ENCODE measurements at places on chromosomes 11 and 22.

GRCh38 chr11:78429209-78429608, 11.6 kb upstream of the GAB2 start:
- no peak for DNase-seq

GRCh38 chr11:122637541-122637940, 18.0 kb upstream of the UBASH3B start:
- DNase-seq: no peak

- DNase-seq: peak; percentile 91
These were observed 8.6 kb downstream of the C11orf91 start for GRCh38 chr11:33692013-33692504.

GRCh38 chr11:125797641-125798040, 9.7 kb downstream of the PATE3 start:
- DNase-seq: no peak

DNA sequence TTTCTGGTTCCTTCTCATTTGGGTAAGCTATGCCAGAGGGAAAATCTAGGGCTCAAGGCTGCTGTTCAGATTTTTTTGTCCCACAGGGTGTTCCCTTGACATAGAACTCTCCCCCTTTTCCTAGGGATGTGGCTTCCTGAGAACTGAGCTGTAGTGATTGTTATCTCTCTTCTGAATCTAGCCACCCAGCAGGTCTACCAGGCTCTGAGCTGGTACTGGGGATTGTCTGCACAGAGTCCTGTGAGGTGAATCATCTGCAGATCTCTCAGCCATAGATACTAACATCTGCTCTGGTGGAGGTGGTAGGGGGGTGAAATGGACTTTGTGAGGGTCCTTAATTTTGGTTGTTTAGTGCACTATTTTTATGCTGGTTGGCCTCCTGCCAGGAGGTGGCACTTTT, 167.3 kb upstream of the PGR start:
- DNase-seq: no peak

GRCh38 chr11:102868339-102868738, 6.4 kb downstream of the MMP12 start:
- DNase-seq: no peak

- DNase-seq: no peak
These were observed 24.9 kb downstream of the BMAL1 start for GRCh38 chr11:13302420-13302958.

DNA sequence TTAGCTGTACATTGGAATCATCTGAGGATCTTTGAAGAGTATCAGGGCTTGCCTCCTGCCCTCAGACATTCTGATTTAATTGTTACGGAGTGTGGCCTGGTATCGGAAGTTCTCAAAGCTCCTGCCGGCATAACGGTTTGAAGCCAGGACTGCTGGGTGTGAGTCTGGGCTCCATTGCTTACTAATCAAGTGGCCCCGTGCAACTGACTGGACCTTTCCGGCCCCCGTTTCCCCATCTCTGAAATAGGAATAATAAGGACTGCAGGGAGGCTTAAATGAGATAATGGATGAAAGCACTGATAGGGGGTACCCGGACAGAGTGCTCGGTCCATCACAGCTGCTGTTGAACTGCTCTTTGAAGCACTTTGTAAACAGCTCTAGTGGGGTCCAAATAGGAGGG, 1.7 kb downstream of the PLEKHB1 start:
- DNase-seq: no peak

DNA sequence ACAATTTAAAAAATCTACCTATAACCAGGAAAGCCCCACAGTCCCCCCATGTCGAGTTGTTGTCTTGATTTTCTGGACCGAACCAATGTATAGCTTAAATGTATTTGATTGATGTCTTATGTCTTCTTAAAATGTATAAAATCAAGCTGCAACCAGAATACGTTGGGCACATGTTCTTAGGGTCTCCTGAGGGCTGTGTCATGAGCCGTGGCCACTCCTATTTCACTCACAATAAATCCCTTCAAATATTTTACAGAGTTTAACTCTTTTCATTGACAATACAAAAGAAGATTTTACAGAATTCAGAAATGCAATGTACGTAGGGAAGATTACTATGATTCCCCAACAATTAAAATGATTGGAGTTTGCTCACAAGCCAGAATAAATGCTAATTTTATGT, 428.7 kb upstream of the RAG2 start:
- no peak for DNase-seq

- no peak for DNase-seq
These were observed 25.4 kb downstream of the YPEL1 start for GRCh38 chr22:21710156-21710555.

GRCh38 chr11:69233744-69234570, 60.0 kb upstream of the MYEOV start:
- no peak for DNase-seq

GRCh38 chr11:103544874-103545273, 435.6 kb downstream of the DYNC2H1 start:
- no peak for DNase-seq

GRCh38 chr11:124172101-124172500, 11.0 kb upstream of the OR10D3 start:
- no peak for DNase-seq

DNA sequence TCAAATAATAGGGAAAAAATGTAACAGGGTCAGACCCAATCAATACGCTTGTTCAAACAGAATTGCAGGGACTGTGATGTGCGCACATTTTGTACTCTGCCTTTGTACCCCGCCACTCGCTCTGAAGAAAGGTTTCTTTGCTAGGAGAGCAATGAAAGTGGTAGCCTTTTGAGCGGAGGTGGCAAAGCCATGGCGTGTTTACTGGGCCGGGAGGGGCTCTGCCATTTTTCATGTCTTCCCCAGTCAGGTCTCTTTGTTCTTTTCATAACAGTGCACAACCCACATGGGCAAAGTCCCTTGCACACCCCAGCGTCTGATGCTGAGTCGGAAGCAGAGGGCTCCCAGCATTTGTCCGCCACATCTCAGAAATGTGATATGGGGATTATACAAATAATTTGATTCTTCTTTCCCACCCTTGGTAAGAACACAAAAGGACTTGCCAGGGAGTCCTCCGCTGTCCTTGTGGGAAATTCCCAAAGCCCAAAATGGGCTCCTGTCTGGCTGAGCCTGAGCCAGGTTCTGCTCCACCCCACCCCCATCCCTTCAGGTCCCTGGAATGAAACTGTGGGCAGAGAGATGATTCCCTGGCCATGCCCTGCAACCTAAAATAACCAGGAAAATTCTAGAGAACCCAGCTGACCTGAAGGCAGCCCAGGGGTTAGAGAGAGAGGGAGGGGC, 36.6 kb downstream of the C11orf58 start:
- DNase-seq: no peak

DNA sequence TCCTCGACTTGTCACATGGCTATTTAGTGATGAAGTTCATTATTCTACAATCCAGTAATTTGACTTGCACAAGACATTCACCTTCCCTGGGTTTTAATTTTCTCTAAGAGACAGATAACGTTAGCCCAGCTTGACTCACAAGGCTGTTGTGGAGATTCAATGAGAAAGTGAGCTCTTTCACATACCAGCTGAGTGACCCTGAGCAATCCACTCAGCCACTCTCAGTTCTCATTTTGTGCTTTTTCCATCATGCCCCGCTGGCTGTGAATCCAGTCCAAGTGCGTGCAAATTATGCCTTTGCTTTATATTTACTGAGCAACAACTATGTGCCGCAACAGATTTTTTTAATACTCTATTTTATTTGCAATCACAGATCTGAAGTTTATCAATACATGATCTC, 176.5 kb downstream of the LARGE1 start:
- DNase-seq: no peak

DNA sequence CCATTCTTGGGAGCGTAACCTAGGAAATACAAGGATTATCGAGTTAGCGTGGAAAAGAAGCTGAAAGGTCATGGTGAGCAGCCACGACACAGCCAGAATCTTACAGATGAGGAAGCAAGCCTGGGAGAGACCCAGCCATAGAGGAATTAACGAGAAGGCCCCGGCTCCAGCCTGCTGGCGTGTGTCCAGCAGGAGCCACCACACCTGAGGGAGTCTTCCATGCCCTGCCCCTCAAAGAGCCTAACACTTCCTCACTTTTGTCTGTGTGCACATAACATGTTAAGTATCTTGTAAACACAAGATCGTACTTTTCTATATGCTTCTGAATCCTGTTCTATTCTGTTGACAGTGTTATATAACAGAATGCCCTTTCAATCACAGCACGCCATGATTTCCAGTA, 18.1 kb downstream of the CECR2 start:
- no peak for DNase-seq

DNA sequence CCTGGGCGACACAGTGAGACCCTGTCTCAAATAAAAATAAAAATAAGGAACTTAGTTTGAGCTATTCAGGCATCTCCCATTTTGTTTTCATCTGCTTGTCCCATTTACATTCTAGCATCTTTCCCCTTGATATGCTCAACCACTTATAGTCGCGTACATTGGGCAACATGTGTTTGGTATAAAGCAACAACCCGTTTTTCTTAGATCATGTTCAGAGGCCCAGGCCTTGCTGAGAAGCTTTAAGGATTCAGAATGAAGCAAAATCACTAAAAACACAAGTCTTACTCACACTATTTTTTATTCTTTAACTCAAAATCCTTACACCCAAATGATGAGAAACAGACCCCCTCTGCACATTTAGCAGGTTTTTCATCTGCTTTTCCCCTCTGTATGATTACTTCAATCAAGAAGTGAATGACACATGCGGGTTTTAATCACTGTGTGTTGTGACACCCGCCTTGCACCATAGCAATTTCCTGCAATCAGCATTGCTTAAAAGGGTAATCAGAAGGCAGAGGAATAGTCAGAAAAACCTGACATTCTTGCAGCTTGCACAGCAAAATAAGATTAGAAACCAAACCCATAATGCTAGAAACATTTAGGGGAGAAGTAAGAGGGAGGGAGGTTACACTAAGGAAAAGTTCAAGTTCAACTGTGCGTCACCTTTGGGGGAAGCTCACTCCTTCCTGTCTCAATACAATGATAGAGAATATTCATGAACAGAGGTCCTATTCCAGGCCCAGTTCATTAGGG, 25.9 kb downstream of the ALG9 start:
- DNase-seq: no peak

- DNase-seq: no peak
These were observed 1.1 kb upstream of the SAMM50 start for GRCh38 chr22:43953988-43954785.

GRCh38 chr11:27087432-27087831, 46.8 kb downstream of the BBOX1 start:
- DNase-seq: no peak

GRCh38 chr11:93487032-93487483, 56.1 kb downstream of the SMCO4 start:
- no peak for DNase-seq

DNA sequence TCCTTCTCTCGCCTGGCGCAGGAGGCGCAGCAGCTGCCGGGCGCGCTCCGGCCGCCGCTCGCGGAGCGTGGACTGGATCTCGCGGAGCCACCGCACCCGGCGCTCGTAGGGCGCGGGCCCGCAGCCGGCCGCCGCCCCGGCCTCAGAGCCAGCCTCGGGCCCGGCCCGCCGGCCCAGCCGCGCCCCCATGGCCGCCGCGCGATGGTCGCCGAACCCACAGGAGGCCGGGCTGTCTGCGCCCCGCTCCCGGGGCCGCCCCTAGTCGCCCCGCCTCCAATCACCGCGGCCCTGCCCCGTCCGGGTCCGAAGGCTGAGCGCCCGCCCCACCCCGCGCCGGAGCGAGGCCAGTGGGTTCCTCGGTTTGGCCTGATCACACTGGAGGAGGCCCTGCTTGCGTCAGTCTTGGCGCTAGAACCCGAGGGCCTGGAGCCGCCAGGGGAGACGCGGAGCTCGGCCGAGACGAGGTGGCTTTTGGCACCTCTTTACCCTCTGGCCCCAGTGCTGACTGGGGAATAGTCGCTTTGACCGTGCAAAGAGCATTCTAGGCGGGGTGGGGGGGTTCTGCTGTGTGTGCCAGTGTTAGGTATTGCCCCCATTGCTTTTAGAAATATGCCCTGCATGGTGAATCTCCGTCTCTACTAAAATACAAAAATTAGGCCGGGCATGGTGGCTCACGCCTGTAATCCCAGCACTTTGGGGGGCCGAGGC, at the start of gene LRRC75B:
LRRC75B (minus strand) TSS at position 223 of the 708 bp plus-strand sequence; CDS start at position 189, 34 bp downstream.
- peak; percentile 73 for DNase-seq

DNA sequence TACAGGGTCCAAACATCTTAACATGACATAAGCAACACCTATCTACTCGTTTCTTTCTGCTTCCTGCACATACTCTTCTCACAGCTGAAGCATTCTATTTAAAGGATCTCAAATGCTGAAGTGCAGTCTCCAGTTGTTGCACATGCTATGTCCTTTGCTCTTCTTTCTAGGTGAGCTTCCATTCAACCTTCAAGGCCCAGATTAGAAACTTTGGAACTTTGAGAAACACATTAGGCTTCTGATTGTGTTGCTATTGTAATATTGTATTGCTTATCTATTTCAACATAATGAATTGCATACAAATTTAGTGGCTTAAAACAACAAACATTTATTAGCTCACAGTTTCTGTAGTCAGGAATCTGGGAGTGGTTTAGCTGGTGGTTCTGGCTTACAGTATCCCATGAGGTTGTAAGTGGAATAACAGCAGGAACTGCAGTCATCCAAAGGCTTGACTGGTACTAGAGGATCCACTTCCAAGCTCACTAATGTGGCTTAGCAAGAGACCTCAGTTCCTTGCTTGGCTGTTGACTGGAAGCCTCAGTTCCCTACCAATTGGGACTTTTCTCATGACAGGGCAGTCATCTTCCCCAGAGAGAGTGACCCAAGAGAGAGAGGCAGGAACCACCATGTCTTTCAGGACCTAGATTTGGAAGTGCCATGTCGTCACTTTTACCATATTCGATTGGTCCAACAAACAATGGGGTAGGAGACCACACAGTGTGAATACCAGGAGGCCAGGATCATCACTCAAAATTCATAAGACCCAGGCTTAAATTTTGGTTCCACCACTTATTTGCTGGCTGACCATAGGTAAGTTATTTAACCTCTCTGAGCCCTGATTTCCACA, 27.2 kb upstream of the RASSF10 start:
- DNase-seq: no peak

GRCh38 chr11:118791961-118792569, 1.1 kb upstream of the DDX6 start:
- no peak for DNase-seq

- no peak for DNase-seq
These were observed 32.7 kb downstream of the THOC5 start for GRCh38 chr22:29520851-29521250.

GRCh38 chr11:68735646-68736045, 15.7 kb downstream of the TESMIN start:
- DNase-seq: no peak

GRCh38 chr11:17531071-17531600, 13.1 kb downstream of the USH1C start:
- DNase-seq: no peak

GRCh38 chr11:111674941-111675340, 72.7 kb downstream of the SIK2 start:
- DNase-seq: no peak

DNA sequence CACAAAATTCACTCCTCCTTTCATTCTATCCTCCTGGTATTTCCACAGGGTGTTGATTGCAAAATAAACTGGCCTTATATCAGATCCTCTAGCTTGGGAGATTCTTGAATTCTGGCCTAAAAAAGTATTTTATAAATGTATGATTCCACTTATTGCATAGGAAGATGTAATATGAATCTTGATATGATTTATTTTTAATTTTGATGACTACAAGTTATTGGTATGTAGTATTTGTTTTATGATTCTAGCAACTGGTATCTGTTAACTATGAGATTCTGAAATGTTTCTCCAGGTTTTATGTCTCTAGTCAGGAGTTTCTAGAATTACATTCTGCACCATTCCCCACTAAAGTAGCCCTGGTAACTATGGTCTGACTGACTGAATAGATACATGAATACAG, 373.9 kb upstream of the C11orf87 start:
- no peak for DNase-seq

Measured in globus pallidus (tissue), 1 donor.